ENCODE measurements at places on chromosomes 2 and 18.

DNA sequence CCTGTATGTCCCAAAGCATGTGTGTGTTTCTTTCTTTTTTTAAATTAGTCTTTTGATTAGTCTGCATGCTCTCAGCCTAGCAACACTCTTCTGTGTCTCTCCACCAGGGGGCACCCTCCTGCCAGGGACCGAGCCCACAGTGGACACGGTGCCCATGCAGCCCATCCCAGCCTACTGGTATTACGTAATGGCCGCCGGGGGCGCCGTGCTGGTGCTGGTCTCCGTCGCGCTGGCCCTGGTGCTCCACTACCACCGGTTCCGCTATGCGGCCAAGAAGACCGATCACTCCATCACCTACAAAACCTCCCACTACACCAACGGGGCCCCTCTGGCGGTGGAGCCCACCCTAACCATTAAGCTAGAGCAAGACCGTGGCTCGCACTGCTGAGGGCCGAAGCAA, 93.8 kb downstream of the NRP2 start:
- DNase-seq: no peak

DNA sequence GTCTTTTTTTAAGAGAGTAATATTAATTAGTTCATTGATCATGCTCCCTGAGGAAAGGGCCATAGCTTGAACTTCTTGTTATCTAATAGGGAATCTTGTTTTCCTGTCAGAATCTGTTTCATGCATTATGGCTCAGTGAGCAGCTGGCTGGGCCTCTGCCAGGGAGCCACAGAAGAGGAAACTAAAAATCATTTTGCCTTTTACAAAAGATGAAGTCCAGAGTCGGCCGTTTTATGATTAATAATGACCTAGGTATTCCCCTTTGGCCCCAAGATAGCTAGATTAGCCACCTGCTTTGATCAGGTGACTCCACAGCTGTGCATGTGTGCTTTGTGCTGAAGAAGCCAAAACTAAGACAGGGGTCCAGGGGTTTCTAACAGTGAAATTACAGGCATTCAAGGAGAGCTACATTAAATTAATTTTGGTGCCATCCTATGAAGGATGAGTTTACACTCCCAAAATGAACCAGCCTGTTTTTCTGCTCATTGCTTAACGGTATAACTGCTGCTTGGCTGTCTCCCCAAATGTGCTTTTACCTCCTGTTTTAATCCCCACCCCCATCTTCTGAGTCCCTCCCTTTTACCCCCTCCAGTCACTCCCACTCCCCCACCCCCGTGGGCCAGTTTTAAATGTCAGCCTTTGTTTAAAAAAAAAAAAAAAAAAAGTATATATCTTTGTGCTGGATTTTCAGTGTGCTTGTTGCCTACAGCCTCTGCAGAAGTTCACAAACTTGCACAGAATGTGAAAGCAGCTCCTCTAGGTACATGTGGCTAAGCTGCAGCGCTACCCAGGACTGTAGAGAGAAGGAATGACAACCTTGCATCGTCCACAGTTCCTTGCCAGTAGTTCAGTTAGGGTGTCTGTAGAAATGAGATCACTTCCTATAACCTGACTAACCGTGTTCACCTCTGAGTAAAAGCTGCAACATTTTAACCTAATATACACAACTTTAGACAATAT, 93.1 kb downstream of the CABLES1 start:
- DNase-seq: no peak

DNA sequence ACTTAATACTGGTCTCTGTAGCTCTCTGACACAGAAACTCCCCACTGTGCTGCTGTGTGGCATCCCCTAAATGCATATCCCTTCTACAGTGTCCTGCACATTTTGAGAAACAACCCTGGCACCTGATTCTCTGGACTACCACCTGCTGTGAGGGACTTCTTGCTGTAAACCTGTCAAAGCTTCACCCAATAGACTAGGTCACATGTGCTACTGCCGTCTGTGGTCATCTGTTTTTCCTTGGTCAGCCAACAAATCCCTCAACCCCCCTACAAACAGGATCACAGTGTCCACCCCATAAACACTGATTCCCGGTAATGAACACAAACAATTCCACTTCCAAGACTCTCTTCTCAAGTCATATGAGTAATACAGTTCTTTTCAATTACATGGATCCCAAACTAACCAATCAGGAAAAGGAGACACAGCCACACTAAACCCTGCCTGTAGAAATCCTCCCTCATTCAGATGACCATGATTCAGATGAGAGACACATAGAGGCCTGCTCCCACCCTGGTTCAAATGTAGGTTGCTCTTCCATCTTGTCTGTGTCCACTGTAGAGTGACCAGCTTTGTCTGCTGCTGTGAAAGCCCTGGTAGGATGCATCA, 1157.4 kb downstream of the RPIA start:
- DNase-seq: no peak

DNA sequence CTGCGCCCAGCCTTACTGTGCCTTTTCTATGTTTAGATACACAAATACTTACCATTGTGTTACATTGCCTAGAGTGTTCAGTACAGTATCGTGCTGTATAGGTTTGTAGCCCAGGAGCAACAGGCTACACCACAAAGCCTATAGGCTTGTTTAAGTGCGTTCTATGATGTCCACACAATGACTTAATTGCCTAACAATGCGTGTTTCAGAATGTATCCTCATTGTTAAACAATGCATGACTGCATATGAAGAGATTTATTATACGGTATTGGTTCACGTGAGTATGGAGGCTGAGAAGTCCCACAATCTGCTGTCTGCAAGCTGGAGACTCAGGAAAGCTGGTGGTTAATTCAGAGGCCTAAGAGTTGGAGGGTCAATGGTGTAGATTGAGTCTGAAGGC, 46.1 kb upstream of the MGAT4A start:
- DNase-seq: no peak

- no peak for DNase-seq
Measured at GRCh38 chr2:35973132-35973736, 382.3 kb upstream of the CRIM1 start.
